Caco-2 (cell line): ENCODE measurements at places on chromosomes 13 and 19.

GRCh38 chr13:98543378-98544103, 33.4 kb downstream of the STK24 start:
- DNase-seq: no peak

- DNase-seq: no peak
Observed at GRCh38 chr13:62846302-62846701, 1430.7 kb upstream of the PCDH20 start.

GRCh38 chr13:84136582-84136981, 254.3 kb upstream of the SLITRK1 start:
- no peak for DNase-seq

GRCh38 chr13:96500953-96501352, 411.0 kb downstream of the HS6ST3 start:
- DNase-seq: no peak

GRCh38 chr13:68588623-68589022, 1358.5 kb upstream of the PCDH9 start:
- no peak for DNase-seq

DNA sequence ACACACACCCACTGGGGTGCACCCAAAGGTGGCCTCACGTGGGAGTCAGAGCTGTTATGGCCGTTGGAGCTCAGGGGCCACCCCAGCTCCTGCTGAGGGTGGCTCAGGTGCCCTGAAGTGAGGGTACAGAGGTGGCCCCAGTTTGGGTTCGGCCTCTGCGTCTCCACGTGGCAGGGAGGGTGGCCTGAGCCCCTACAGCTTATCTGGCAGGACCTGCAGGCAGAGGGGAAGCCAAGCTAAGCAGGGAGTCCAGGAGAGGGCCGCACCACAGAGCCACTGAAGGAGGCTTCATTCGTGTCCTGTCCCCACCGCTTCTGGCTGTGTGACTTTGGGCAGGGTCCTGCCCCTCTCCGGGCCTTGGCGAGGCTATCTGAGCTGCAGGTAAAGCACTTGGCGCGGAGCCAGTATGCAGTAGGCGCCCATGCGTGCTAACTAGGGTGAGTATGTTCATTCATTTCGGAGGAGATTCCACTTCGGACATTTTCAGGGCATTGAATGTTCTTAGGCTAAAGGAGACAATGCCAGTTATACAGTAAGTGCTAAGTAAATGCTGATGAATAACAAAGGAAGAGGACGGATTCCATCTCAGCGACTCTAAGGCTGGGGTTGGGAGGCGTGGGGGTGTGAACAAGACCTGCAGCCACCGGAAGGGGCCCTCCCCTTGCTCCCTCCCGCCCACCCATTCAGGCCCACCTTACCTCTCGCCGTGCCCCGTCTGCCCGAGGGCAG, 4.9 kb downstream of the REX1BD start:
- DNase-seq: no peak
